ENCODE measurements at places on chromosomes 4 and X.

DNA sequence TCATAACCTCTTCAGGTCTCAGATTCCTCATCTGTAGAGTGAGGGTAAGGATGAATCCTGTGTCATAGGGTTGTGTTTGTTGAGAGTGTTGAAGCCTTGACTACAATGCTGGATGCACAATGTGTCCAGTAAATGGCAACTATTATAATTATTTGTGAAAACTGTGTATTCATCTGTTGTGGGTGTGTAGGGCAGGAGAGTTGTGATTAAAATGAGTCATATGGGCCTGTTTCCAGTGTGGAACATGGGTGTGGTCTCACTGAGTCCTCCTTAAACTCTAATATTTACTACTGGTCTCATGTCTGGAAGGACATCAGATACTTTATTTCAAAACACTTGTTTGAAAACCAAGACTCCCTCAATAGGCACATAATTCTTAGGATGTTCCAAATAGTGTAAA lies 208.5 kb upstream of the CASK start:
- no peak for DNase-seq

GRCh38 chr4:151930372-151930771 lies 169.6 kb upstream of the GATB start:
- DNase-seq, result no peak

GRCh38 chr4:120445186-120445585 lies 378.5 kb upstream of the MAD2L1 start:
- no peak for DNase-seq

GRCh38 chr4:26830033-26830432 lies 30.6 kb upstream of the STIM2 start:
- no peak for DNase-seq

GRCh38 chr4:22877486-22878052 lies 184.8 kb downstream of the GBA3 start:
- DNase-seq, result no peak

DNA sequence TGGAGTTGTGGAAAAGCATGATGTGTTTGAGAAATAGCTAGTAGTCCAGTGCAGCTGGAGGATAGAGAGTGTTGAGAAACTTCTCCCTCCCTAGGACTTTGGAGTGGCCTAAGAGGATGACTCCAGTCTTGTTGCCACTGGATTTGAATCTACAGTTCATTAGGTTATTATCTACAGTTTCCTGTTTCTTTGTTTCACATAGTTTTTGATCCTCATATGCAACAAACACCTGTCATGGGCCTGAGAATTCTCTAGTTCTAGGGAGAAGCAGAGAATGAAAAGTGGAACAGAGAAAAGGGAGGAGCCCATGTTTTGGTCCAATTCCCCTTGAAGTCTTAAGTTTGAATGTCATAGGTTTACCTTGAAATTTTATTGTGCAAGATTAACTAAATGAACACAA lies 73.6 kb upstream of the TBC1D9 start:
- no peak for DNase-seq

DNA sequence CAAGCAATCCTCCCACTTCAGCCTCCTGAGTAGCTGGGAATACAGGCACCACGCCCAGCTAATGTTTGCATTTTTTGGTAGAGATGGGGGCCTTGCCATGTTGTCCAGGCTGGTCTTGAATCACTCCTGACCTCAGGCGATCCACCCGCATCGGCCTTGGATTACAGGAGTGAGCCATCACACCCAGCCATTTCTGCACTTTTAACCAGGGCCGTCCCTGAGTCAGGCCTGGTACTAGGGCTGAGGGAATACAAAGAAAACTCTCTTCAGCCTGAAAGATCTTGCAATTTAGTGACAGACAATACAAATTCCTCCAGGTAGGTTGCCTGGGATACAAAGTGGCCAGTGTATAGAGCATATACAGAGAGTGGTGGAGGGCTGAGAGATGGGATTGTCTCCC lies 65.8 kb downstream of the BCOR start:
- no peak for DNase-seq

DNA sequence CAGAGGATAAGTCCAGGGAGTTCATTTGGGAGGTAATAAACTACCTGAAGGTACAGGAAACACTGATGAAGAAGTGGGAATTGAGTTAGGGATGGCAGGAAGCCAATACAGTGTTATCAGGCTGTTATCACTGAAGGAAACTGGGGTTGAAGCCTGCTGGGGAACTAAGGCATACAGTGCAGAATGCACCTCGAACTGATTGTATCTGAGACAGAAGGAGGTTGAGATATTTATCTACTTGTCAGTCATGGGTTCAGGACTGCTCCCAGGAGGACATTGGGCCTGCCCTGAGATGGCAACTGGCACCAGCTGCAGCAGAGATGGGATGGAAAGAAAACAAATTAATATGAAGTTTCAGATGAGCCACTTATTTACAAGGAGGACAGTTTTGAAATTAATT lies 35.5 kb upstream of the CD38 start:
- no peak for DNase-seq

- DNase-seq, result no peak
Observed at GRCh38 chr4:73593631-73594241, 26.5 kb downstream of the RASSF6 start.

GRCh38 chr4:673349-674091 lies 556 bp downstream of the ATP5ME start:
- DNase-seq, result no peak

DNA sequence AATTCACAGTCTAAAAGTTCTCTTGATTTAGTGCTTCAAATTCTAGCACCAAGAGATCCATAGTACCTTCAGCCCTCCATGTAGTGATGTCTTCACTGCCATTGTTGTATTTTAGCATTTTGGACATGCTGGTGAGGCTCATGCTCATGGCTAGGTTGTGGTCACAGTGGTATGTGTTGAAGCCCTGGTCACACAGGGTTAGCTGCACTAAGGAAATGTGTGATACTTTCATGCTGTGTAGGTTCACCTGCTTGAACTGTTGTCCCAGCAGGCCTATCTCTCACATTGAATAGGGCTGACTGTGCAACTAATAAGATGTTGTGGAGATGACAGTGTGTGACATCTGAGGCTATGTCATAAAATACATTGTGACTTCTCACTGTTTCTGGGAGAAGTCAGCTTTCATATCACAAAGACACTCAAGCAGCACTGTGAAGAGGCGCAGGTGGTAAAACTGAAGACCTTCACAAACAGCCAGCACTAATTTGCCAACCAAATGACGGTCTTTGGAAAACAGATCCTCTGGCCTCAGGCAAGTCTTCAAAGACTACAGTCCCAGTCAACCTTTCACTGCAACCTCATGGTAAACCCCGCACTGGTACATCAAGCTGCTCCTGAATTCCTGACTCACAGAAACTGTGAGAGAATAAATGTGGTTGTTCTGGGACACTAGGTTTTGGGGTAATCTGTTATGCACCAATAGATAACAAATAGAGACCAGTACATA lies 17.4 kb upstream of the ADH4 start:
- DNase-seq, result no peak

- DNase-seq, result no peak
Observed at GRCh38 chr4:42927946-42928345, 35.4 kb downstream of the GRXCR1 start.
